ENCODE measurements at places on chromosomes 12 and 14.
A peak's percentile ranks its signal among the peaks of the same experiment; 100 is the strongest.

DNA sequence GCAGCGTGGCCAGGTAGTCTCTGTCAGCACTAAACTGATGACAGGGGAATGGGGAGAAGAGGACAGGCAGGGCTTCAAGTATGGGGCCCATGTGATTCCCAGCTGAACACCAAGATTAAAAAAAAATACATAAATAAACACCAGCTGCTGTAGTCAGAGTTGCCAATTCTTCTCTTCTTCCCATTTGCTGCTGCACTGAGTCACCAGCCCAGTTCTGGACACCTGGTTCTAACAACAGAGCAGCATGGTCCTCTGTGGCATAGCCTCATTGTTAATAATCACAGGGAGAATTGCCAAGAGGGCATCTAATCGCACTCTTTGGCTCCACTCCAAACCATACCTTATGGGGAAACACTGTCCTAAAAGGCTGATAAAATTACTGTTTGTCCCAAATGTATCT, 15.1 kb downstream of the PPM1H start:
- no peak for DNase-seq

- no peak for DNase-seq
Observed at GRCh38 chr12:105783983-105784947, 354.5 kb downstream of the NUAK1 start.

DNA sequence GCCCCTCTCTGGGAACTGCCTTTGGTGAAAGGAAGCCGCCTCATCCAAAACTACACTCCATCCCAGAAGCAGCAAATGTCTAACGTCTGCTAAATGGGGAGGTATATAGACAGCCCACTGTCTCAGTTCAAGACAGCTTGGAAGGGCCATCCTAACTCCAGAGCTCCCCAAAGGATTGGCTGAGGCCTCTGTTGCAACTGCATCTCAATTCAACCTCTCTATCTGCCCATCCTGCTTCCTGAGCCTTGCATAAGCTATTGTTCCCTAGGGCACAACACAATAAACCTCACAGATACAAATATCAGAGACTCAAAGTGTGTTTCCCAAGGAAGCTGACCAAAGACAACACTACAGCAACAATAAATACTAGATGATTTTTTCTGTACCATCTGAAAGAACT, 495.2 kb upstream of the SOX5 start:
- DNase-seq = no peak

DNA sequence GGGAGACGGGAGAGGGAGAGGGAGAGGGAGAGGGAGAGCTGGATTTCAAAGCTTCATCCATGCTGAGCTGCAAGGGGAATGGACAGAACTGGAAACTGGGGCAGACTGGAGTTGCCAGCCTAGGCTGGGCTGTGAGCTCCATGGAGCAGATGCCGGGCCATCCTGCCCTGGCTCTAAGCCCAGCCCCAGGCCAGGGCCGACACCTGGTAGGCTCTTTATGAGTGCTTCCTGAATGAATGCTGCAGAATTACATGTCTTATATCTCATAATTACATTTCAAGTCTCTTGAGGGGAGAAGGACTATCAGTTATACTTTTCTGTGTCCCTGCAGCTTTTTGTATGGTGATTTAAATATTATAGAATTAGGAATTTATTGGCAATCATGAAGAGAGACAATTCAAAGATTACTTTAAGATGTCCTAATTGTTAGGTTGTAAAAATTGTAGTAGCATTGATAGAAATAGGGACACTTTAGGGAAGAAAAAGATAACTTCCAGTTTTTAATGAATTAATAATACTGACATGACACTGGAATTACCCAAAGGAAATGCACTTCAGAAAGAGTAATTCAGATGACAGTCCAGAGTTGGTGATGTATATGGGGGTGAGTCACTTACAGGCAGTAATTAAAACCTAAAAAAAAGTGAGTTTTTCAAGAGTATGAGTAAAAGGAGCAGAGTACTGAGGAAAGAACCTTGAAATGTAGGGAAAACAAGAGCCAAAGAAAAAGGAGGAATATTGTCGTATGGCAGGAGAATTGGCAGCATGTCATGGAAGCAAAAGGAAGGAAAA, 29.0 kb downstream of the SCYL2 start:
- DNase-seq = no peak

DNA sequence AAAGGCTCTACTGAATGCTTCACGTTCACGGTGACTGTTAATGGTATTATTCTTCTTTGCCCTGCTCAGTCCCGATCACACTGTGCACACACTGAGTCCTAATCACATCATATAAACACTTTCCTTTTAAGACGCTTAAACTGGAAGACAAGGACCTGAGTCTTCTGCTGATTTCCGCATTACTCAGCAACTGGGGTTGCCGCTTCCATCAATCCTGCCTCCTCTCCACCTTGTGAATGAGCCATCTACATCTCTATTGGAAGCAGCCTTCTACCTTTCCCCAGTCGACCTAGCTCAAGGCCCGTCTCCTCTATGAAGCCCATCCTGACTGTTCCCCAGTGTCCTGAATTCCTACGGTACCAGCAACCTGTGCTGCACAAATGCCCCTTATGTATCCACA, 104.7 kb downstream of the NCOR2 start:
- no peak for DNase-seq

DNA sequence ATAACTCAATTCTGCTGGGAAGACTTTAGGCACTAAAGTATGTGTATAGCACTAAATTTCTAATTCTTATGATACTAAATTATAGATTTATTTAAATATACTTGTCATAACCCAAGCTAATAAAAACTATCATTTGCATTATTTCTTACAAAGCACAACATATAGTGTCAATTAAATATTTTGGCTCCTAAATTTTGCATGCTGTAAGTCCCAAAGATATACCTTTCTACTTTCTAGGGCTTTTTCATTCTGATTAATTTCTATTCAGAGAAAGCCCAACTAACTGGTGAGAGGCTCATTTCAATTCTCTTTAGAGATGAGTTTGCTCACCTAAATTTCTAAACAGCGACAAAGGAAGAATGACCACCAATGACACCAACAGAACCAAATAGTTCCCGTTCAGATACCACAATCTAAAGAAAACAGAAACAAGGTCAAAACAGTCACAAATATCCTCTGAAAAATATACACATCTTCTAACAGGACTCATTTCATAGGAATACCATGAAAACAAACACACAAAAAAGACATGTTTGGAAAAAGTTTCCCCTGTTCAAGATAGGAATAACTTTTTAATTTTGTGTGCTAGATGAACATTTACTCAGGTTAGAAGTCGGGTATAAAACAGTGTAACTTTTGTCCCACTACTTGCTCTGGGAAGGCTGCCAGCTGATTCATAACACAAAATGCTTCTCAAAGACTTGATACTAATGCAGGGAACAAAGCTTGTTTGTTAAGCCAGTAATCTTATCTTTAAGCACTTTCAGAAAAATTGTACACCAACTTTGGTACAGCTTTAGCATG, 7.6 kb downstream of the SLC38A2 start:
- DNase-seq = no peak

DNA sequence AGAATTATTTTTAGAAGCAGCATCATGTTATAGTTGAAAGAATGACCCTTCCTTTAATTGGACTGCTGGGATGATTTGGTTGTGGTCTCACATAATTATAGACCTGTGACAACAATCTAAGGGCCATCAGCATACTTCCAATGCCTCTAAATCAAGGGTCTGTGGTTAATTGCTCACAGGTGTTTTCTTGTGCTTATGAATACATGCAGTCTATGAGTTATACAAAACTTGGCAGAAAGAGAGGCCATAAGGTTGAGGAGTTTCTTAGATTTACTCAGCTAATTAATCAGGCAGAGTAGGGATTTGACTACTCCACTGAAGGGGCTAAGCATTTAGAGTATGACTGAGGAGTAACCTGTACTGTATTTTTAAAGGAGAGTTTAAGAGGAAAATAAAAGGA, 37.0 kb upstream of the FRMD6 start:
- DNase-seq = no peak

- peak; percentile 8 for DNase-seq
Observed at GRCh38 chr14:56491299-56492285, 88.0 kb upstream of the TMEM260 start.

GRCh38 chr12:112140728-112141127, 15.4 kb downstream of the TRAFD1 start:
- DNase-seq = no peak

GRCh38 chr12:108730365-108731104, 783 bp downstream of the CORO1C start:
- peak; percentile 19 for DNase-seq

GRCh38 chr12:92059960-92060359, 85.7 kb downstream of the BTG1 start:
- DNase-seq = no peak

GRCh38 chr14:60639674-60640073, 9.6 kb downstream of the SIX1 start:
- no peak for DNase-seq

Measured in T-helper 17 cell (primary cell).